ENCODE measurements at places on chromosomes 5 and 9.

- DNase-seq, result no peak
Measured at GRCh38 chr9:120770931-120771330, 22.3 kb downstream of the FBXW2 start.

DNA sequence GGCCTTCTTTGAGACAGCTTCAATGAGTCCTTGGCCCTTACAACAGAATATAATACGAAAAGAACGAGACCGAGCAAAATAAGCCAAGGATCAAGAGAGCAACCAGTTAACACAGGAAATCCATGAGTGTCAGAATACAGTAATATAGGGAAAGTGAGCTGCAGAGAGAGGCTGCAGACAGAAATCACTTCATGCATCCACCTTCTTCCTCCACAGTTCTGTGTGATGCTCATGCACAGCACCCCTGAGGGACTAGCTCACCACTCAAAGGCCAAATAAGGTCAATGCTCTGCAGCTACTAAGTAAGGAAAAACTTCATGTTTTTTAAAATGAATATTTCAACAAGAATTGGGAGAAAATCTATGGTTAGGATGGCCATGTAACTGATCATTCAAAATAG, 257.1 kb downstream of the MCTP1 start:
- DNase-seq, result no peak

DNA sequence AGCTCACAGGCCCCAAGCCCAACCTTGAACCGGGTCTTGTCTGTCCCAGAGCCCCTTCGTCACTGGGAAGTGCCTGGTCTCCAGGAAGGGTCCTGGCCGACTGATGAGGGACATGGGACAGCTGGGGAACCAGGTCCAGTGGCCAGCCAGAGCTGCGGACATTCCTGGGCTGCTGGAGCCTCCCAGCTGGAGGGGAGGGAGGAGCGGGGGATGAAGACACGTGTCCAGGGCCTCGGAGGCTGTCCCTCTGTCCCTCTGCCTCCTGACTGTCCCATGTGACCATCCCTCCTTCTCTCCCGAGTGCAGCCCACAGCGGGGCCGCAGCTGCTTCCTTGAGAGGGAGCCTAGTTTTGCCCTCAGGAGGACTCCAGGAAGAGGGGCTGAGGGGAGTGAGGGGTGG, 41.7 kb upstream of the UBAC1 start:
- no peak for DNase-seq

DNA sequence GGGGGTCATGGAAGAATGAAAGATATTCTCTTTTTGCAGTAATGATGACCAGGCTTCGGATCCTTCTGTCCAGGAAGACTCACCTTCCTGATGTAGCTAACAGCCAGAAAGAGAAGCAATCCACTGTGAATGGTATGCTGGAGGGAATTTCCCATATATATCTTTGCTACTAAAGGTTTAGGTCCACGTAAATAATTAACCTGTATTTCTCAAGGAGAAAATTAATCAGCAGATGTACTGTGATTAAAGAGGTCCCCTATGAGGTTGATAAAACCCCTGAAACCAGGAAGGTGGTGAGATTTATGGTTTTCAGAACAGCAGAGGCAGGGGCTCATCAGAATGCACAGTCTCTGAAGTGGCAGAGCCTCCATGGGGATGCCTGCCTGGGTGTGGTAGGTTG, 11.4 kb upstream of the RAB3C start:
- DNase-seq, result no peak

DNA sequence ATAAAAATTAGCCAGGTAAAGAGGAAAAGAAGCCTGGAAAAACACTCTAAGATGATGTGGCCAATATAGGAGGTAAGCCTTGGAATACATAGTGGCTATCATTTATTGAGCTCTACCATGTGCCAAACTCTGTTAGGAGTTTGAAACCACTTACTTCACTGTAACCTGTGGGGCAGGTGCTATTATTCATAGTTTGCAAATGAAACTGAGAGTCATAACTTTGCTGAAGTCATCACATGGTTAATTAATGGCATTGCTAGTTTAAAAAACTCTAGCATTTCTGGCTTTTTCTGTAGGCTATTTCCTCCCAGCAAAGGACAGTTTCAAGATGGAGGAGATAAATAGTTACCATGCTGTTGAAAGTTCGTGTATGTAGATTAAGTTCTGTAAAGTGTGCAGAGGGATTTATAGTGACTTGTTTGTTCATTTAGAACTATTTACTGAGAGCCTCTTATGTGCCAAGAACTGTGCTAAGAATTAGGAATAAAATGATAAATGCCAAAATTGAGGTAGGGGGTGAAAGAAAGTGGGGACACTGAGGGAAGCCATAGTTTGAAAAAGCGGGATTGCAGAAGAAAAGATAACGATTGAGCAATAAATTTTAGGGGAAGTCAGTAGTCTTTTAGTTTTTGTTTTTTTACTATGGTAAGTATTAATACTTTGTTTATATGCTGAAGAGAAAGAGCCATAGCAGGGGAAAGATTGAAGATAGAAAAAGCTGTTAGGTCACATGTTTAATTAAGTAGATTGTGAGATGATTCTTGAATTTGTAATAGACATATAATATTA, 57.2 kb downstream of the WDR70 start:
- no peak for DNase-seq

- DNase-seq, result peak; percentile 93
Measured at GRCh38 chr5:171893290-171893886, 107.8 kb downstream of the SMIM23 start.

DNA sequence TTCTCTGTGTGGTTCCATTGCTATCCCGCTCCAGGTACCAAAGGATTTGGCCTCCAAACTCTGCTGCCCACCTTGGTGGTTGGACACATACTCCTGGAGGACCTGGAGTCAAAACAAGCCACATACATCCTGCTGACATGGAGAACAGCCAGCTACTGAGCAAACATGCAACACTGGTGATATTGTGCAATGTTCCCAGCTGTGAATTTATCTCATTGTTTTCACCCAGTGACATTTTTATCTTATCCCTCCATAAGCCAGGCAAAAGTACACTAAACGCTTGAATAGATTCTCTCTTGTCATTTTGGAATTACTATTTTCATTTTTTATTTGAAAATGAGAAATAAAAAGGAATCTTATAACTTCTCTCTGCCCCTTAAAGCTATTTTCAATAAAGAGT, 11.1 kb upstream of the CTSL start:
- DNase-seq, result peak; percentile 67

GRCh38 chr9:121240472-121241135, 27.4 kb upstream of the GSN start:
- DNase-seq, result no peak

- DNase-seq, result no peak
Measured at GRCh38 chr9:106383072-106383471, 479.9 kb upstream of the ZNF462 start.

- no peak for DNase-seq
Measured at GRCh38 chr5:111756581-111757354, at the start of gene NREP. TSS of gene NREP (minus strand) at chr5:111757194. CDS start at chr5:111755772, 1,422 bp downstream.

- DNase-seq, result no peak
Measured at GRCh38 chr9:33436445-33436844, 10.9 kb downstream of the AQP3 start.

- peak; percentile 6 for DNase-seq
Measured at GRCh38 chr5:83035373-83036100, 41.7 kb downstream of the TMEM167A start.
